Aortic smooth muscle cell (primary cell): ENCODE measurements at places on chromosomes 5 and 9. TPM values are rescaled to one million over a fixed set of nuclear protein-coding genes. Genes with fewer than 3 reads are reported as not detected.

The IL4 gene
- total RNA-seq, result not detected in 2 replicates

The MAP1B gene
- 135 and 251 TPM in 2 replicates for total RNA-seq

The PCDHB10 gene
- total RNA-seq, result 0.66 and 1.1 TPM in 2 replicates

The LCP2 gene
- total RNA-seq, result not detected in 2 replicates

The IRX4 gene
- under 0.01 TPM in 1 of 2 replicates, not detected in the other for total RNA-seq

The ADAMTS16 gene
- total RNA-seq, result under 0.01 TPM in 1 of 2 replicates, not detected in the other

The TAF1L gene
- under 0.01 TPM in 2 replicates for total RNA-seq

The SVEP1 gene
- total RNA-seq, result 3.5 and 4.4 TPM in 2 replicates

The CRHBP gene
- total RNA-seq, result 0.13 and 0.75 TPM in 2 replicates

The SCGB3A2 gene
- not detected in 2 replicates for total RNA-seq

The CKS2 gene
- total RNA-seq, result 62.5 and 101 TPM in 2 replicates

The SPINK6 gene
- total RNA-seq, result not detected in 2 replicates
